Stimulated activated CD4-positive, alpha-beta T cell treated with anti-CD3 and anti-CD28 coated beads, Interleukin-15, amount 100 ng/mL, for 1 hour (primary cell): ENCODE measurements at places on chromosomes 2 and 18.

- no peak for DNase-seq
Observed at GRCh38 chr2:110872521-110872920, 140.1 kb downstream of the ACOXL start.

GRCh38 chr2:72983500-72984161 lies 66.3 kb downstream of the EMX1 start:
- DNase-seq = no peak

- no peak for DNase-seq
Observed at GRCh38 chr18:74563999-74564398, 29.7 kb downstream of the CNDP1 start.

- no peak for DNase-seq
Observed at GRCh38 chr2:44200759-44201158, 32.1 kb downstream of the PPM1B start.

GRCh38 chr2:2688254-2688653 lies 357.2 kb upstream of the MYT1L start:
- DNase-seq = no peak

- DNase-seq = no peak
Observed at GRCh38 chr18:59267503-59268126, 5.6 kb downstream of the RAX start.

DNA sequence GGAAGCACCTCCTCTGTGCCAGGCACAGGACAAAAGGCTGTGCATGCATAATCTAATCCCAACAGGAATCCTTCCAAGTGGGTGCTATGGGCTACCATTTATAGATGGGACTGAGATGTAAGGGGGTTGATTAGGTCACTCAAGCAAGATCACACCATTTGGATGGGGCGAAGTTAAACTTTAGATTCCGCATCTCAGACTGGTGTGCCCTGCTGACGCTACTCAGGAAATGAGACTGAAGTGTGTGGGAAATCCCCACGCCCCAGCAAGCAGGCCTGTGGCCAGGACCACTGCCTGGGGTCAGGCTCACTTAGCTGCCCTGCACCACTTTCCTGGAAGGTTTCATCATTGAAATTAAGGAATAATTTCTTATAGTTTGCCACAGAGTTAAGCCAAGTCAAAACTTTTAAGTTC lies 70.5 kb upstream of the PPP1CB start:
- DNase-seq = peak; percentile 35

GRCh38 chr18:79185648-79186047 lies 116.5 kb downstream of the ATP9B start:
- no peak for DNase-seq

GRCh38 chr18:13147130-13147529 lies 71.4 kb upstream of the LDLRAD4 start:
- DNase-seq = no peak

GRCh38 chr2:102251849-102252203 lies 59.5 kb upstream of the IL1RL1 start:
- no peak for DNase-seq

- DNase-seq = no peak
Observed at GRCh38 chr2:100224988-100225710, 82.8 kb upstream of the AFF3 start.

GRCh38 chr2:112812318-112813267 lies 24.0 kb downstream of the IL1B start:
- no peak for DNase-seq

DNA sequence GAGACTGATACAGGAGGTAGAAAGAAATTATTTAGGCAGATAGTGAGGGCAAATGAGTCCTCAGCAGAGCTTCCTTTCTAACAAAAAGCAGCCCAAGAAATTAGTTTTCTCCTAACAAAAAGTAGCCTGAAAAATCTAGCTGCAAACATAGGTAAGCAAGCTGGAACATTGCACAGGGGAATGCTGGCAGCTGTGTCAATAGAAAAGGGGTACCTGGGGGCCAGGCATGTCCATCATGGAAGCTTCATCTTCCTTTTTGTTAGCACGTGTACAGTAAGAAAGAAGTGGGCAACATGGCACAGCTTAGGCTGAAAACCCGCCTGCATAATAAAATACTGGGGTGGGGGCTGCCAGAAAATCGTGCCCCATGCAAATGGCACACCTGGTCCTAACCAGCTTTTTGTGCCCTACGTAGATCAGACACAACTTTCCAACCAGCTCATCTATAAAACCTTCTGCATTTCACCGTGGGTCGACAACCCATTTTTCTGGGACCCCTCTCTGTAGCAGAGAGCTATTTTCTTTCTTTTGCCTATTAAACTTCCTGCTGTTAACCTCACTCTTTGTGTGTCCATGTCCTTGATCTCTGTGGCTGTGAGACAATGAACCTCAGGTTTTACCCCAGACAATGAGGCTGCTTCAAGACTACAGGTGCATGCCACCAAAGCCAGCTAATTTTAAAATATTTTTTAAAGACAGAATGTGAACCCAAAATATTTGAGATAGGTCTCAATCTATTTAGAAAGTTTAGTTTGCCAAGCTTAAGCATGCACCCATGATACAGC lies 6.6 kb upstream of the MTHFD2 start:
- no peak for DNase-seq

DNA sequence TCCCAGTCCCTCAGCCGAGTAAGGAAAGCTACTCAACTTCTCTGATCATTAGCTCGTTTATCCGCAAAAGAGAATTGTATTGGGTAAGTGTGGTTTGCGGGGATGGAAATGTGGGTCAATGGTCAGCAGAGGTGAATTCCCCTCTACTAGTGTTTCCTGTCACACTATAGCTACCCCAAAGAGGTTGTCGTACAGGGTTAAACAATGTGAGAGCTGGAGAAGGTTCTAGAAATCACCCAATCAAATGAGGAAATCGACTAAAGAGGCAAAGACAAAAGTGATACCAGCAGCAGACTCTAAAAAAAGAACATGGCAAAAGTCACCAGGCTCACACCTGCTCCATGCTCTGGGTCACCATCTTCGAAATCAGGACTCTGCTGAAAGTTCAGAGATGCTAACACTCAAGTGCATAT lies 144.7 kb upstream of the ITGA4 start:
- no peak for DNase-seq

GRCh38 chr2:170227951-170228350 lies 50.0 kb downstream of the MYO3B start:
- no peak for DNase-seq

- no peak for DNase-seq
Observed at GRCh38 chr2:241096979-241097378, 5.1 kb downstream of the MTERF4 start.

DNA sequence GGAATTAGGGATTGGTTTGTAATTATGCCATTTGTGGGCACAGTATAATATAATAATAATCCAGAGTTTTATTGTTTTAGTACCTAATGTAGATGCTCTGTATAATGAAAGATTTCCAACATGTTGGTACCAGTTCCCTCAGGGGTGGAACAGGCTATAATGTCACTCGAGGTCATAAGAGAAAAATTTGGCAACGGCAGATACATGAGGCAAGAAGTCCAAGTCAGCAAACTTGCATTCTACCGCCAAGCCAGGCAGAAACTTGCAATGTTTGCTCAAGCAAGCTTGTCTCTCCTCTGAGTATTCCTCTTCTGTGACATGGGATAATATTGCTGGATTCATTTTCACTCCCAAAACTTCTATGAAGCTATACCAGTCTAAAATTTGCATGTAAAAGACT lies 520.0 kb upstream of the SALL3 start:
- no peak for DNase-seq

DNA sequence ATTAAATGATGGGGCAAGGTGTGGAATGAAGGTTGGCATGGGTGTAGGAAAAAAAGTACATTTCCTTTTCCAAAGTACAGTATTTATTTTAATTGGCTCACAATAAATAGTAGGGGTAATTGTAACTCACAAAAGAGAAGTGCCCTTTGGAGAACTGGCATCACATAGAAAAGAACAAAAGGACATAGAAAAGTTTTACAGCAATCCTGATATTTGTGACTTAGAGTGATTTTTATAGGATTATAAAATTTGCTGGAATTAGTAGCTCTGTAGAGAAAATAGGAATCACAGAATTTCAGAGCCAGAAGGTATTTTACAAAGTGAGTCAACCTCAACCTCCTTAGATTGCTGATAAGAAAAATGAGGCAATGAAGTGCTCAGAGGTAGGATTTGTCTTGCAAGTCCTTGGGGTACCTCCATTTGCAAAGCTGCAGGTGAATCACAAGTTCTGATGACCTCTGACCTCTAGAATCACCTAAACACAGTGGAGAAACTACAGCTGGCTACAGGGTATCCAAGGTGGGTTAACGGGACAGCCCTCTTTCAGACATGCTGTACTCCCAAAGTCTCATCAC lies 133.6 kb downstream of the SOCS6 start:
- DNase-seq = no peak

GRCh38 chr2:42754776-42755140 lies 9.2 kb downstream of the OXER1 start:
- no peak for DNase-seq

DNA sequence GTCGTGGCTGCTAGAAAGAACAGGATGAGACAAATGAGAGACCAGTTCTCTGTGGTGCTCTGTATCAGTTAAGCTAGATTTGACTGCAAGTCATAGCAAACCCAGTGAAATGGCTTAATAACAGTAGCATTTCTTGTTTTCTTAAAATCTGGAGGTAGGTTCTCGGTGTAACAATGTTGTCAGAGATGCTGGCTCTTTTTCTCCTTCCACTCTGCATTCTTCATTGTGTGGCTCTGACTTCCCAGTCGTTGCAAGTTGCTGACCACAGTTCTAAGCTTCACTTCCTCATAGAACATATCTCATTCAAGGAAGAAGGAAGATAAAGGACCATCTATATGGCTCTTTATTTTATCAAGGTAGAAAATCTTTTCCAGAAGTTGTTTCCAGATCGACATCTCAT lies 7.9 kb upstream of the CKAP2L start:
- no peak for DNase-seq

DNA sequence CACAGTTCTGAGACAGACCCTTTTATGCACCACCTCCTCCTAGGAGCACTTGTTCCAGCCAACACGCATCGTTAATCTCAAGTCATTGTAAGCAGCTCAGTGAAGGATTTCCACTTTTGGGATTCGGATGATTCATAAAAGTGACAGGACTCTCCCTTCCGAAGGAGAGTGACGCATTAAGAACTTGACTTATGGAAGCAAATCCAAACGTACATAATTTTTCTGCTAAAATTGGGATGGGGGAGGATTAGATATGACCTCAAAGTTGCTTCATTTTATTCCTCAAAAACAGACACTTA lies 165.7 kb downstream of the TWIST2 start:
- DNase-seq = no peak

DNA sequence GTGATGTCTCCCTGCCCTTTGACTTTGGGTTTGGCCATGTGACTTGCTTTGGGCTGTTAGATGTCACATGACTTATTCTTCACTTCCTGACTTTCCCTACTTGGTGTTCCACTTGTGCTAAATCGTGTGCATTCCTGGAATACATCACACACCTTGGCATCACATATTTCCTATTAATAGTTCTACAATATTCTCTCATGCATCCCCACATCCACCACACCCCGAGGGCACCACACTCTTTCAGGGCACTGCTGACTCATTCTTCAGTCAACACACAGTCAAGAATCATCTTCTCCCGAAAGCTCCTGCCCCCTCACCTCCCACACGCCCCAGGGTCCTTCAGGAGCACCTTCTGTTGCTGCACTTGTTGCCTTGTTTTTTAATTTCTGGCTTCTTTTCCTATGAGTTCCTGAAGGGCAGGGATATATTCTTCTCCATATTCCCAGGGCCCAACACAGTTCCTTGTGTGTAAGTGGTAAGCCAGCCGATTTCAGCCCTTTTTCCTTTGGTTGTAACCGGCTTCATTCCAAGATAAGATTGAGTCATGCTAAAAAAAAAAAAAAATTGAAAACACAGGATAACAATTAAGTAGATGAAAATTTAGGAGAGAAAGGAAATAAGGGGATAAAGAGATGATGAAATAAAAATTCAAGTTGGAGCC lies 341.4 kb downstream of the SLC4A3 start:
- no peak for DNase-seq

GRCh38 chr2:171964308-171964707 lies 35.4 kb upstream of the METAP1D start:
- no peak for DNase-seq

- no peak for DNase-seq
Observed at GRCh38 chr18:9709304-9709877, 1.3 kb downstream of the RAB31 start.

- no peak for DNase-seq
Observed at GRCh38 chr2:216498070-216498378, 620 bp upstream of the RPL37A start.

DNA sequence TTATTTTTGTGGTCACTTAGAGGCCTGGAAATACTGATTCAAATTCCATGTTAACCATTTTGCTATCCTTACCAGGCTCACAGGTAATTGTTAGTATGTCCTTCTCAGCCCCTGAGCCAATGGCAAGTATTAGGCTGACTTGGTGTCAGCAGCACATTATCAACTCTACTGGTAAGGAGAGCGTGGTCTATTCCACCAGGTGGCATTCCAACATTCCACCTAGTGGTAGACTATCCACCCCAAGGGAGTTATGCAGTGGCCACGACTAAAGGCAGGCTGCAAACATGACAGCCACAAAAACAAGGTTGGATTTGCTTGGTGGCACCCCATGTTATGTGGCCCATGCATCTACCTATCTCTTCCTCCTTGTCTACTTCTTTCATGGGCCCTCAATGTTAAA lies 31.8 kb upstream of the GCC2 start:
- DNase-seq = no peak

DNA sequence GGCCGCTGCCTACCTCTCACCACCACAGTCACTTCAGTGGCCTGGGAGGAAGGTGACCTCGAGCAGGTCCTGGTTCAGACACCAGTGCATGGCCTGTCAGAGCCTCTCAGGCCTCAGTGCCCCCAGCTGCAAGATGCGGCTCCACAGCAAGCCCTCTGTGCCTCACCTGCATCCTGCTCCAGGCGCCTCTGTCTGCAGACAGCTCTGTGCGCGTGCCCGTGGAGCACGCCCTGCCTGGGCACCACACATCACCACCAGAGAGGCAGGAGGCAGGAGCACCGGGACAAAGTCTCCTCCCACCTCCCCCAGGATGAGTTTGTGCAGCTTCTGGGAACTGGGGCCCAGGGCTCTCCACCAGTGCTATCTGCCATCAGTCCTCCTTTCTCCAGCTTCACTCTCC lies 98.7 kb downstream of the TFCP2L1 start:
- no peak for DNase-seq

GRCh38 chr2:74924463-74925265 lies 33.8 kb upstream of the POLE4 start:
- DNase-seq = no peak
